Activated CD8-positive, alpha-beta memory T cell treated with anti-CD3 and anti-CD28 coated beads for 1 hour (primary cell): ENCODE measurements at places on chromosomes 5 and 9.

GRCh38 chr9:131482343-131483006, 20.2 kb upstream of the POMT1 start:
- no peak for DNase-seq

DNA sequence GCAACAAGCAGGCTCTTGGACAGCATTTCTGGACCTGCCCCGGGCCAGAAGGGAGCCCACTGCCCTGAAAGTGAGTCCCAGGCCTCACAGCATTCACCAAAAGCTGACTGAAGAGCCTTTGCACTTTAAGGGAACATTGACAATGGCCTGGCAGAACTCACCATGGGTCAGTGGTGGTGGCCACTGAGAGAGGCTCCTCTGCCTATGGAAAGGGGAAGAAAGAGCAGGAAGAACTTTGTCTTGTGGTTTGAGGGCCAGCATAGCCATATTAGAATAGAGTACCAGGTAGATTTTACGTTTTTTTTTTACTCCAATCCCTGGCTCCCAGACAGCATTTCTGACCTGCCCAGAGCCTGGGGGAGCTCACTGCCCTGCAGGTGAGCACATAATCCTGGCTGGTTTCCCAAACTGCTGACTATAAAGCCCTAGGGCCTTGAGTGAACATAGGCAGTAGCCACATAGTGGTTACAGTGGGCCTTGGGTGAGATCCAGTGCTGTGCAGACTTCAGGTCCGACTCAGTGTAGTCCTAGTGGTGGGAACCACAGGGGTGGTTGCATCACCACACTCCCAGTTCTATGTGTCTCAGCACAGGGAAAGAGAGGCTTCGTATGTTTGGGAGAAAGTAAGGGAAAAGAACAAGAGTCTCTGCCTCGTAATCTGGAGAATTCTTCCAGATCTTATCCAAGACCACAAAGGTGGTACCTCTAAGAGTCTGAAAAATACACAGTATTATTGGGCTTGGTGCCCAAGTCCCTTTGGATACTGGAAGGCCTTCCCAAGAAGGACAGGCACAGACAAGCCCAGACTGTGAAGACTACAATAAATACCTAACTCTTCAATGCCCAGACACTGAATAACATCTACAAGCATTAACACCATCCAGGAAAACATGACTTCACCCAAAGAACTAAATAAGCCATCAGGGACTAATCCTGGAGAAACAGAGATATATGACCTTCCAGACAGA, 89.5 kb downstream of the TSSK1B start:
- no peak for DNase-seq

GRCh38 chr9:34773306-34773910, 63.5 kb upstream of the CCL21 start:
- no peak for DNase-seq

GRCh38 chr9:12414514-12414913, 278.7 kb upstream of the TYRP1 start:
- DNase-seq = no peak

DNA sequence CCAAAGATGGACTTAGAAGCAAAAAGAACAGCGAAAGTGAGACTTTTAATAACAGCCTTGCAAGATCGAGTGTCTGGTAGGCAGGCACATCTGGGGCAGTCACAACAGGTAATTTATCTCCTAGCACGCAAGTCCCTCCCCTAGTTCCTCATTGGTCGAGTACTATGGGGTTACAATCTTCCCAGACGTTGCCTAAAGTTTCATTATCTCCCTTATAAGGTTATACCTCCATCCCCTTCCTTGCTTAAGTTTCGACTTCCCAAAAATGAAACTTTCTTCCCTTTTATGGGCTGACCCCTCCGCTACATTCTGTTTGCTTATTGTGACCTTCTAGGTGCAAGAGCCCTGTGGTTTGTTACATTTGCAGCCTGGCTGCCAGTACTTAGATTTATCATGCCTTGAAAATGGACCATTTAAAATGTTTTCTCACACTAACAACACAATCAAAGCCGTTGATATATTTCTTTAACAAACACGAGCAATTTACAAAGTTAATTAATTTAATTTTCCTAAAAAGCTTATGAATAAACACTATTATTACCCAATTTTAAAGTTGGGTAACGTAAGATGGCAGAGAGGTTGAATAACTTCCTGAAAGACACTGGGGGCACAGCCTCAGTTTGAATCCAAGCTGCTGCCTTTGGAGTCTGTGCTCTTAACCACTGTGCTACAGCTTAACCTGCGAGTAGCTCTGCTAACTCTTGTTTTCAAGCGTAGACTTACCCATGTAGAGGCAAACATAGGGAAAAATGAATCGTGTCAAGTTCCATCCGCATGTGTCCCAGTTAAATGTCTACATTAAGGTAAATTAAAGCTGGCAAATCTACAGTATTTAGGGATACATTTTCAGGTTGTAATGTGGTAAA, 91.7 kb downstream of the EDIL3 start:
- no peak for DNase-seq

GRCh38 chr9:117887941-117888340, 183.7 kb downstream of the TLR4 start:
- no peak for DNase-seq

DNA sequence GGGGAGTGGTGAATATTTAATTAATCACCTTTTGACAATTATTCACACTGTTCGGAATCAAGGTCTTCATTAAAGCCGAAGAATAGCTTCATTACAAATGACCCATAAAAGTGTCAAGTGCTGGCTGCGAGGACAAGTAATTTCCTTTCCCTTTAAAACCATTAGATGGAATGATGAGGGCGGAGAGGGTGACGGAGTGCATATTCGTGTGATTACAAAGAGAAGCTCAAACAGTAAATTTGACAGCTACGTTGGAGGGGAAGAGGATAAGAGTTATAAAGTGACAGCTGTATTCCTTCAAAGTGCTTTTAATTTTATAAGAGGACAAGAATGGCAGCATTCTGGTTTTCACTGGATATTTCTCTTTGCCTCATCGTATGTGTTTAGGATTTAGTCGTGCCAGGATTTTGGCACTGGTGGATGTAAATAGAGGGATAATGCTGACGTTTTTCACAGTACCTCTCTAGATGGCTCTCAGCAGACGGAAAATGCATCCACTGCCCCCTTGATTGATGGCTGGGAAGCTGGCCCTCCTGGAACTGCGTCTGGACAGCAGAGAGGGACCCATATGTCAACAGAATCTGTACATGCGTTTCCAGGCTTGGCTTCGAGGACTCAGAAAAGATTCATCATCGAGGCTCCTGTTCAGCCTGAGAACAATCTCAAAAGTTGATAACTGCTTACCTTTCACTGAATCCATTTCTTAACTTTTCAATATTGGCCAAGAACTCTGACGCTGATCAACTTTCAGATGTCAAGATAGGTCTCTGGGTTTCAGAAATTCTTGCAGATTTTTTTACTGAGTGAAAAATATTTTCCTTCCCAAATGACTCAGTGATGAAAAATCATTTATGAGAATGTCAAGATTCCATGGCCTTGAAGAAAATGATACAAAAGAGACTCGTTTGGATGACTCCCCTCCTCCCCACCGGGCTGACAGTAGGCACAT, 50.4 kb upstream of the IRX2 start:
- DNase-seq = no peak

DNA sequence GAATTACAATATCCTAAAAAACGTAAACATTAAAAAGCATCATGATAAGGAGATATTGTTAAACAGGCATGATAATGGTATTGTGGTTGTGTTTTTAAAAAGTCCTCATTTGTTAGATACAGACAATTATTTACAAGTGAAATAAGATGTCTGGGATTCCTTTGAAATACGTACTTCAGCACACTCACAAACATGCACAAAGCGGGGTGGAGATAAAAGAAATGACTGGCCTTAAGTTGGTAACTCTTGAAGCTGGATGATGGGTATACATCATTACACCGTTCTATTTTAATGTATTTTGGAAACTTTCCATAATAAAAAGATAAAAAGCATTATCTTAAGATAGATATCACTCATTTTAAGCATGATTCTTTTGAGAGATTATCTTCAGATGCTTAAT, 1.0 kb downstream of the FAM200C start:
- DNase-seq = no peak

- DNase-seq = no peak
Measured at GRCh38 chr9:107358986-107359385, 75.9 kb downstream of the RAD23B start.

GRCh38 chr5:135650081-135650480, 71.3 kb upstream of the CXCL14 start:
- no peak for DNase-seq

- no peak for DNase-seq
Measured at GRCh38 chr9:127809540-127810377, 7.1 kb downstream of the FPGS start.

DNA sequence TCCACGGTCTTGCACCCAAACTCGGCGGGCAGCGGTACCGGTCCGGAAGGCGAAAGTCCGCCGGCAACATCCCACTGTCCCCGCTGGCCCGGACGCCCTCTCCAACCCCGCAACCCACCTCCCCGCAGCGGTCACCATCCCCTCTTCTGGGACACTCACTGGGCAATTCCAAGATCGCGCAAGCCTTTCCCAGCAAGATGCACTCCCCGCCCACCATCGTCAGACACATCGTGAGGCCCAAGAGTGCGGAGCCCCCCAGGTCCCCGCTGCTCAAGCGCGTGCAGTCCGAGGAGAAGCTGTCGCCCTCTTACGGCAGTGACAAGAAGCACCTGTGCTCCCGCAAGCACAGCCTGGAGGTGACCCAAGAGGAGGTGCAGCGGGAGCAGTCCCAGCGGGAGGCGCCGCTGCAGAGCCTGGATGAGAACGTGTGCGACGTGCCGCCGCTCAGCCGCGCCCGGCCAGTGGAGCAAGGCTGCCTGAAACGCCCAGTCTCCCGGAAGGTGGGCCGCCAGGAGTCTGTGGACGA, 33.3 kb downstream of the CD180 start:
- no peak for DNase-seq

DNA sequence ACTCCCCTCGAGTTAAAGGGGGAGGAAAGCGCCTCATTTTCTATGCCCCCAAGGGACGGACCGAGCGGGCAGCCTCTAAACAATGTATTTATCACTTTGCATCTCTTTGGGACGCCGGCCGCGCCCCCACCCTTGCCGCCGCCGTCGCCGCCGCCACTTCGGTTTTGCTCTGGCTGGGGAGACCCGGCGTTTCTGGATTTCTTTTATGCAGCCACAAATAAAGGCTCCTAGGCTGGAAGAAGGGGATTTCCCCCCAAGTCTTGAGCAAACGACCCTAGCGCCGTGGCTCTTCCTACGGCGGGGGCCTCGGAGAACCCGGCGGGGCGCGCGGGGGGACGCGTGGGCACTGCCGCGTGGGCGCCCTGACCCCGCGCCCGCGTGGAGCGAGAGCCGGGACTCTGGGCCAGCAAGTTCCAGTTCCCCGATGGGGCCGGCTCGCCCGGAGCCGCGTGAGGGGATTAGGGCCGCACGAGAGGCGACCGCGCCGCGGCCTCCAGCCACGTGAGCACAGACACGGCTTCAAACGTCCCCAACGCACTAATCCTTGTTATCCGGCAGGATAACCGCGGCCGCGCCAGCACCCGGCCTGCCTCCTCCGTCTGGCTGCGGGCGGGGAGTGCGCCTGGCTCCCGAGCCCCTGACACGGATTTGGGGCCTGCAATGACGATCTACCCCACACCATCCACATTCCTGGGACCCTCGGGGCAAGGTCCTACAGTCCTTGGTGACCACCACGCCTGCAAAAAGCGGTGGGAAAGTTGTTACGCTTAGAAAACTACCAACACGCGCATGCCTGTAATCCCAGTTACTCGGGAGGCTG, 7.9 kb upstream of the NEUROG1 start:
- no peak for DNase-seq

DNA sequence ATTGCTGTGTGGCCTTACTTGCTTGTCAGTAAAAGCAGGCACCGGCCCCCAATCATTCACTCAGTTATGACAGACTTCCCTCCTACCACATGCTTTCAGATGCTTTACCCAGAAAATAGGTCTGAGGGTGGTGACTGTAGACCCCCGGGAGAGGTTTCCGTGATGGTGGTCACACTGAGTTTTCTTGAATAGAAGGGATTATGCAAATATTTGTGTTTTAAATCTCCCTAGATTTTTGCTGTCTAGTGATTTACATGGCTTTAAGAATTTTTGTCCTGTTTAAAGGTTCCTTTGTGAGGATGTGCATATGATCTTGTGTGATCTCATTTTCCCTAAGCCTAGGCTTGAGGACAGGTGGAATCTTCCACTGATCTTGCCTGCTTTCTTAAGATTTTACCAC, 281.7 kb downstream of the FANCC start:
- no peak for DNase-seq

DNA sequence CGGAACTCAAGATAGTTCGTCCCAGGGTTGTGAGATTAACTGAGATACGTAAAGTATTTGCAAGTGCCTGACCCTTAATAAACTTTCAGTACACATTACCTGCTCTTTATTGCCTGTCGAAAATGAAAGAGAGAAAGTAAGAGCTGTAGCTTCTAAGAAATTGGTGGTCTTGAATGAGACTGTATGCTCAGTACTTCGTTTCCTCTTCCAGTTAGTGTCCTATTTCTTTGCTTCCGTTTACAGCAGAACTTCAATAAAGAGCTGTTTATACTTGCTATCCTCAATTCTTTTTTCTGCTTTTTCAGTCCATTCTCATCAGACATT, 534 bp downstream of the SRFBP1 start:
- DNase-seq = no peak

- DNase-seq = no peak
Measured at GRCh38 chr5:72268753-72269410, 51.2 kb downstream of the MRPS27 start.

DNA sequence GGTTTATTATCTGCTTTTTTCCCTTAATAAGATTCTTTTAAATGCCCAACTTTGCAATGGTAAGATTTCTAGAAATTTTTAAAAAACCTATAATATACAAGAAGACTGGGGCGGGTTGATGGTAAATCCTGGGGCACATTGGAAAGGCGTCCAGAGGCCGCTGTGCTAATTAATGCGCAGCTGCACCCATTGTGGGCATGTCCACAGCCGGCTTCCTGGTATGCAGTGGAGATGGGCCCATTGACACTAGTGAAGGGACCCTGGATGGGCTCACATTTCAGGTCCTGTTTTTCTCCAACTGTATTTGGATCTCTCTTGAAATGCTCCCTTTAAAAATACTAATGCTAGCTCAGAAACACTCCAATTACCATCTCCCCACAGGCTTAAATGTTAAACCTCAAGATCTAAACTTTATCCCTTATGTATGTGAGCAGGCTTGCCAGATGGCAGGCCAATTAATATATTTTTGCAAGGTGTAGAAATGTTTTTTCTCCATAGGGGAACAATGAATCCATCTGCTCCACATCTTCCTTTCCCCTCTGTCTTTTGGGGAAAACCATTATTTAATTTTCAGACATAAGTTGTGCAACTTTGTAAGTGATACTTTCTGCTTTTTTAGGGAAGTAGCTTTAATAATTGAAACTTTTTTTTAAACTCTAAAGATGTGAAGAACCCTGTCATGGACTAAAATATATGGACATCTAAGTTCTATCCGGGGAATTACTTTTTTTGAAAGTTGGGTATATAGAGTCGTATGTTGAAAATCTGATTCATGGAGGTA, 177.3 kb downstream of the CD180 start:
- no peak for DNase-seq

DNA sequence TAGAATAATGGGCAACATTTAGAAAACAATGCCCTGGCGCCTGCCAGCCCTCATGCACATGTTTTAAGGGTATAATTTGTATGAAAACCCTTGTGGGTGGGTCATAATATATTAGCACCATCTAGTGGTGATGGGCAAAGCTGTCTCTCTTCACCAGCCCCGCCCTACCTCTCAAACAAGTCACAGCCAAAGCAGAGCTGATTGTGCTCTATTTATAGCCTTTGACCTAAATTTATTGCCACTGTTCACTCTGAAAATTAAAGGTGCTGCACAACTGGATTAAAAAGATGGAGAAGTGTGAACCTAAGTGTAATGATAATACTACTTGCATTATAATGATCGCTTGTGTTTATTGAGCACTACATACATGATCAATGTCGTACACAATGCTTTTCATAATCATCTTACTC, 131.9 kb upstream of the ANKH start:
- DNase-seq = peak; percentile 17

- no peak for DNase-seq
Measured at GRCh38 chr9:138063785-138064184, 186.2 kb downstream of the CACNA1B start.
